G401 (cell line): ENCODE measurements at places on chromosomes 2 and 18.
A peak's percentile ranks its signal among the peaks of the same experiment; 100 is the strongest.

- peak; percentile 5 for DNase-seq
Measured at GRCh38 chr18:70234667-70235459, 29.4 kb upstream of the RTTN start.

DNA sequence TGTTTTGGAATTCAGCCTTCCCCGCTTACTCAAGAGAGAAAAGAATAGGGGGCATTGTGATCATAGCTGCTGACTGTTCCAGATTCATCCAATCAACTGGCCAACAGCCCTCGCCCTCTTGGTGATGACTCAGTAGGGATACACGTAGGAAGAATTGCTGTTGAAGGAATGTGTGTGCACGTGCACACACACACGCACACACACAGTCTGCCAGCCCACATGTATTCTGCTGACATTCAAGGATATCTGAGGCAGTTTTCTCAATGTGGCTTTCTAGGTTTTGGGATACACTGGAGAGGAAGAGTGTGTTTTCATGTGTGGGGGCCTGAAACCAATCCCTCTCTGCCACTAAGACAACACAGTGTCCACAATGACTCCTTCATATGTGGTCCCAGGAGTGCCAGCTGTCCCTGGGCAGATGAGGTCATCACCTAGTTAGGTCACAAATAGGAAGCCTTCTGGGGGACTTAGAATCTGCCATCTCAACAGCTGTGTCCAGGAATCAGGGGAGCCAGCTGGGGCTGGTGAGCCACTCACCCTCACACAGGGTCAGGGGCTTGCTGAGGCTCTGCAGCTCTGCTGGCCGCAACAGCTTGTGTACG lies 352.6 kb downstream of the SS18 start:
- no peak for DNase-seq

GRCh38 chr18:39681061-39681460 lies 2115.5 kb upstream of the CELF4 start:
- no peak for DNase-seq

DNA sequence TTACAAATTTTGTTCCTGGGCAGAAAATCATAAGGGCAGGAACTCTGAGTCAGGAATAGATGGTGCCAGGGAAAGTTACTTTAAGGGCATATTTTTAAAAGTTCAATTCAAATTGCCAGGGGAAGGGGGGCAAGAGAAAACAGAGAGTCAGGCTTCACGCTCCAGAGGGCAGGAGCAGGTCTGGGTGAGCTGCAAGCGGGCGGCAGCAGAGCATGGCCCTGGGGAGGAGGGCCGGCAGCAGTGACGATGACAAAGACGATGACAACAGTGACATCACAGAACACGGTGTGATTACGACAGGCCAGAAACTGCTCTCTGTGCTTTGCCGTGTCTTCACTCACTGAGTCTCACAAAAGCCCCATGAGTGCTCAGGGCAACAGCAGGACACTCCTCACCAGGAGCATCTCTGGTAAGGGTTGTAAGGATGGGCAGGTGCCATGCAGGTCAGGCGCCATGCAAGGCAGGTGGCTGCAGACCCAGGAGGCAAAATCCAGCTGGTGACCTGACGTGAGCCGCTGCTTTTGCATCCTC lies 23.3 kb downstream of the CHST10 start:
- DNase-seq = no peak

DNA sequence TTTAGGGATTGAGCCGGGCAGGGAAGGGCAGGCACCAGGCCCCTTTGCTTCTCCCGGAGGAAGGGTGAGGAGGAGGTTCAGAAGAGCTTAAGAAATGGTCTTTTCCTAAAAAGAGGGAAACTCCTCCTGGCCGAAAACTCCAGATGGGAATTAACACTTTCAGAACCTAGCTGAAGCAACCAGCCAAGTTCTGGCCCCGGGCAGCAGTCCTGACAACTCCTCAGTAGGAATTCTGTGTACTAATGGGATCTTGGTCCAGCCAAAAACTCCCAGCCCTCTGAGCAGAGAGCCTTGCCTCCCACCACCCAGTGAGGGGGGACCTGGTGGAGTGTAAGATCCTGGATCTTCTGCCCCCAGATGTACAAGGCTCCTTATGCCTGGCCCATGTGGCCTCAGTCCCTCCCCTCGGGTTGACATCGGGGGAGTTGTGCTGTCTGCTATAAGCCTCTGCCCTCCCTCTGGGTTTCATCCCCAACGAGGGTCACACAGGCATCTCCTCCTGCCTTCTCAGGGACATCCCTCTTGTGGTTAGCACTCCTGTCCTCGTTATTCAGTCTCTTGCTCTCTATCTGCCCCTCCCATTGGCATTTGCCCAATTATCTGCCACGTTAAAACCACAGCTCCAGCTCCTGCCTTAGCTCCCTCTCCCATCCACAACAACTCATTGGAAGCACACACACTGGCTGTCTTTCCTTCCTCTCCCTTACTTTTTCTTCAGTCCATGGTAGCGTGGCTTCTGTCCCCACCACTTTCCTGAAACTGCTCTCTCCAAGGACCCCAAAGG lies 184.6 kb downstream of the CYP26B1 start:
- DNase-seq = no peak

DNA sequence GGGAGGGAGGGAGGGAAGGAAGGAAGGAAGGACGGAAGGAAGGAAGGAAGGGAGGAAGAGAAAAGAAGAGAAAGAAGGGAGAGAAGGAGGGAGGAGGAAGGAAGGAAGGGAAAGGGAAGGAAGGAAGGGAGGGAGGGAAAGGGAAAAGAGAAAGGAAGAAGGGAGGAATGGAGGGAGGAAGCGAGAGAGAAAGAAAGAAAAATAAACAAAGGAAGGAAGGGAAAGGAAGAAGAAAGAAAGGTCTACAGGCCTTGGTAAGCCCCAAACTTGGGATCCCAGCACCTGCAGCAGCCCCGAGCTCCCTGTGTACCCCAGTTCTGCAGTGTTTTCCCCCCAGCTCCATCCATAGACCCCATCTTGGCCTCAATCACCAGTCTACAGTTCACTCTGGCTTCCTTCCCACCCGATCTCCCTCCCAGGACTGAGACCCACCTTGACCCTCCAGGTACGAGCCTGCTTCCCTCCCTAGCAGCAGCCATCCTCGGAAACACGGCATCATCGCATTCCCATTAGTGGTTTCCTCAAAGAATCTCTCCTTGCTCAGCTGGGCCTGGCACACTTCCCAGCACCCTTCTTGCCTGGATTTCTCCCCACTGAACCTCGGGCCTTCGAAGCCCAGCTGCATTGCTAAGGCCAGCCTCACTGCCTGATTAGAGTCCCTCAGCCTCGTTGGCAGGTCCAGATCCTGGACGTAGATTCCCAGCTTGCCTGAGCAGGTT lies 46.1 kb upstream of the SH3BP4 start:
- no peak for DNase-seq
